Suppressor macrophage treated with lipopolysaccharide for 1 hour (primary cell): ENCODE measurements at places on chromosomes 7 and 10.

- DNase-seq = no peak
Observed at GRCh38 chr10:132997517-132998265, 55.3 kb upstream of the CFAP46 start.

DNA sequence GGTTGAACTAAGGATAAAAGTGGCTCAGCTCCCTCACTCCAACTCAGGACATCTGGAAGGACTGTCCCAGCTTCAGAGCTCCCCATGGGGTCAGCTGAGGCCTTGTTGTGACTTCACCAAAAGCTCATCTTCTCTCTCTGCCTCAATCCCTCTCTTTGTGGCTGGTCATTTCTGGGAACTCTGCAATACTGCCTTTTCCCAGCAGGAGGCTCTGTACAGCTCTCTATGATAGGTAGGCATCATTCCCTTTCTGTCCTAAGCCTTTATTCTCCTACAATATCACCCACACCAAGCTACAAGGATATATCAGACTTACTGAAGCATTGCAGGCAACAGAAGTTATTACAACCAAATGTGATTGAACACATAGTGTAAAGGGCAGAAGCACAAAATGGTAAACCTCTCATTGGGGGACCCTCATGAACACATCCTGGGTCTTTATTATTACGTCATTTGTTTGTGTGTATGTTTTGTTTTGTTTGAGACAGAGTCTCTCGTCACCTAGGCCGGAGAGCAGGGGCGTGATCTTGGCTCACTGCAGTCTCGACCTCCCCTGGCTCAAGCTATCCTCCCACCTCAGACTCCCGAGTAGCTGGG is 36.7 kb upstream of the PRPS1L1 start:
- peak; percentile 62 for DNase-seq

DNA sequence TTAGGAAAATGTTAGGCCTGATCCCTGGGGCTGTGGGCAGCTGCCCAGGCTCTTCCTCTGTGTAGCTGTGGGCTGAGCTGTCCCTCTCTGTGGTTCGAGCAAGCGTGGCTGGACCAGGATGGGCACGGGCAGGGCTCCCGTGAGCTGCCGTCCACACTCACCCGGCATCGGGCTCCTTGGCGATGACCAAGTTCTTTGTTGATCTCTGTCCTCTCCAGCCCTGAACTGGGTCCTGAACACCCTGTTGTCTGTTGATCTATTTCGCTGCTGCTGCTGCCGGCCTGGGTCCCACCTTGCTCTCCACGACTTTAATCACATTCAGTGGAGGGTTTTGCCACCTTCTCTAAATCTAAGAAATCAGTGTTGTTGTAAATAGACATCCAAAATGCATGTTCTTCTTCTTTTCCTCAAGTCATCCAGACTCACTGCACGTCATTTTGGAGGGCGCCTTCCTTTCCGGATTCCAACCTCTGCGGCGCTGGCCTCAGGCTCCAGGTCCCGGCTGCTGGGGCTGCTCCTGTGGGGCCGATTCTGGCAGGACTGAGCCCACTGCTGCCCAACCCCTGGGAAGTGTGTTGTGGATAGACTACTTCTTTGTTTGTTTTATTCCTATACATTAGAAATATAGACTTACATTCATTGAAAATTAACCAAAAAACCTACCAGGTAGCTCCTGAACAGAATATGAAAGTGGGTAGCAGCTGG is 100.6 kb downstream of the DYNC2I1 start:
- no peak for DNase-seq

DNA sequence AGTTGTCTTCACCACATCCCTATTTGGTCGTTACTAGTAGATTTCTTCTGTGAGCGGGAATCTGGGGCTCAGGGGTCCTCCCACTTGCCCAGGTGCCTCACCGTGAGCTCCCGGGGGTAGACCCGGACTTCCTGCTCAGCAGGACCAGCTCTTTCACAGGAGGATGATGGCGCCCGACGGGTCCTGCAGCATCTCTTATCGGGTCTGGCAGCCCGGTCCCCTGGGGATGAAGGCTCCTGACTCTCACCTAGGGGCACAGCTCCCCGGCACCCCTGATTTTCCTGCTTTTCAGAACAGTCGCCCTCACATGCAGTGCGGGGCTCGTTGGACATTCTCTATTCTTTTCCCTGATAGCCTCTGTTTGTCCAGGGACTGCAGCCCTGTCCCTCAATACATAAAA is 33.0 kb upstream of the SHH start:
- DNase-seq = no peak

DNA sequence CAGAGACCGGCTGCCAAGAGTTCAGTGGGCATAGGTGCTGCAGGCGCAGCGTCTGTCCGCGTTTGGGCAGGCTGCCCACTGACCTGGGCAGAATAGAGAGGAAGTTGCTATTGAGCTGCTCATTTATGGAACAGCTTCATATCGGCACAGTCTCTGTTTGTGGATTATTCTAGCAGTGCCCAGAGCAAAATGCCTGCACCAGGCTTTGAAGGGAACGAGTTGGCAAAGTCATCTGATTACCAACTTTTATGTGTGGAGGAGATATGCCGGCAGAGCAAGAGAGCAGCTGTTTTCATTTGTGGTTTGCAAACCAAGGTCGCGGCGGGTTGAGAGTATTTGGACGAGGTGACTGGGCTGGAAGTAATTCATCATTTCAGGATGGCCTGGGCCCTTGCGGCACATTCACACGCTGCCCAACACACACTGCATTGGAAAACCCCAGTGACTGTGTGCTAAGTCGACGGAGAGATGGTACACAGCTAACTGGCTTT is 228.5 kb downstream of the TCERG1L start:
- DNase-seq = no peak
